Glomerular endothelial cell (primary cell): ENCODE measurements at places on chromosomes 4 and X. TPM values are rescaled to one million over a fixed set of nuclear protein-coding genes. Genes with fewer than 3 reads are reported as not detected.

Gene MAML3
- 14.2 and 18.7 TPM in 2 replicates for total RNA-seq

Gene TMEM156
- total RNA-seq = 9.6 and 13.1 TPM in 2 replicates

Gene DUSP21
- not detected in 2 replicates for total RNA-seq

Gene UGT2B10
- total RNA-seq = not detected in 2 replicates

Gene IRAK1
- 106 and 116 TPM in 2 replicates for total RNA-seq

Gene AVPR2
- total RNA-seq = not detected in 2 replicates

Gene HOPX
- 1.8 and 18.3 TPM in 2 replicates for total RNA-seq
